ENCODE measurements at places on chromosomes 5 and 9.
A peak's percentile ranks its signal among the peaks of the same experiment; 100 is the strongest.

DNA sequence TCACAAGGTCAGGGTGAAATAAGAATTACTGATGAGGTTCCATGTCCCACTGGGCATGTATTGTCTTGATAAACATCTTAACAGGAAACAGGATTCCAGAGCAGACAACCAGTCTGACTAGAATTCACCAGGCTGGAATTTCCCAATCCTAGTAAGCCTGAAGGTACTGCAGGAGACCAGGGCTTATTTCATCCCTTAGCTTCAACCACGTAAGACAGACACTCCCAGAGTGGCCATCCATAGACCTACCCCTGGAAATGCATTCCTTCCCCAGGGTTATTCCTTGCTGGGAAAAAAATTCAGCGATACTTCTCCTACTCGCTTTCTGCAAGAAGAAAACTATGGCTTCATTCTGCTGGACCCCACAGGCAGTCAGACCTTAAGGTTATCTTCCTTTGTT lies 785.4 kb downstream of the NR2F1-AS1 start:
- no peak for DNase-seq

- no peak for DNase-seq
Observed at GRCh38 chr9:35714123-35714522, 17.9 kb downstream of the TLN1 start.

GRCh38 chr9:8351436-8351835 lies 551.9 kb upstream of the DMAC1 start:
- DNase-seq: no peak

DNA sequence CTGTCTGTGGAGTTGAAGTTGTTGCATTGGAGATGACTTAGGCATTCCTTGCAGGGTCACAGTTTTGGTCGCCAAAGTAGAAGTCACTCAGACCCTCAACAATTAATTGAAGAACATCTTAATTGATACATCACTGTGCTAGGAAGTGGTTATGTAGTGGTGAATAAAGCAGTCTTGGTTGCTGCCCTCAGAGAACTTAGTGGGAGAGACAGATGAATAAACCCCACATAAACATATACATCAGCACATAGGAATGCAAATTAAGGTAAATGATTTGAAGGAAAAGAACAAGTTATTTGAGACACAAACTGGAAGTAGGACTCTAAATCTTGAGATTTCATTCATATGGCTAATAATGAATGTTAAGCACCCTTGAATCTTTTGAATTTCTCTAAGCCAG lies 25.7 kb downstream of the FAM174A start:
- no peak for DNase-seq

DNA sequence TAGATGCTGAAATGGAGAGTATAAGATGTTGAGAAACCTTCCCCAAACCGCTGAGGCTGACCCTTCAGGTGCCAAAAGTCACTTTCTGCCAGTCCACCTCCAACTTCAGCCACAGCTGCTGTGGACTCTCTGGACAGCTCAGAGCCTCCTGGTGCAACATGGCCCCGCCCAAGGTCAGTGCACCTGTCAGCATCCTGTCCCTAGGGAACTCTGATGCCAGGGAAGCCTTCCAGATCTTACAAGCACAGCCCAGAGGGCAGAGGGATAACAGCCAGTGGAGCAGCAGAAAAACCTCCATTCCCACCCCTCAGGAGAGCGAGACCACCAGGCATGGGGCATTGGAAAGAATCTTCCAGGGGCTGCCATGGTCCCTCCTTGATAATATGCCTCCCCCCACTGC lies 10.5 kb upstream of the PTGES2 start:
- no peak for DNase-seq

- no peak for DNase-seq
Observed at GRCh38 chr5:112245656-112246055, 173.4 kb downstream of the EPB41L4A start.

DNA sequence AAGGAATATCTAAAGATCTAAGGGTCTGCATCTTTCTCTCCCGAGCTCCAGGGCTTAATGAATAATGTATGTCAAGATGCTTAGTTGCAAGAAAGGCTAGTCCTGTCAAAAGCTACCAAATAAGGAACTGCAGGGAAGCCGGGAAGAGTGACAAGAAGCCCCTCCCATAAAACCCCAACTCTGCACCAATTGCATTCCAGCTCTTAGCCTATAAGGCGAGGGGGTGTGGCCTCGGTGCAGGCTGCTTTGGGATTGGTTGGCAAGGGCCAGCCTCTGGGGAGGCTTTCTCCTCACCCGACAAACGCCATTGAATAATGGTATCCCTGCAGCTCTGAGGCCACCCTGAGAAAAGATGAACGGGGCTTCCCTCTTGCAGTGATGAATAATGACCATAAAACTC lies 416.9 kb downstream of the RAB3C start:
- no peak for DNase-seq

- no peak for DNase-seq
Observed at GRCh38 chr9:89843074-89843473, 238.3 kb downstream of the GADD45G start.

DNA sequence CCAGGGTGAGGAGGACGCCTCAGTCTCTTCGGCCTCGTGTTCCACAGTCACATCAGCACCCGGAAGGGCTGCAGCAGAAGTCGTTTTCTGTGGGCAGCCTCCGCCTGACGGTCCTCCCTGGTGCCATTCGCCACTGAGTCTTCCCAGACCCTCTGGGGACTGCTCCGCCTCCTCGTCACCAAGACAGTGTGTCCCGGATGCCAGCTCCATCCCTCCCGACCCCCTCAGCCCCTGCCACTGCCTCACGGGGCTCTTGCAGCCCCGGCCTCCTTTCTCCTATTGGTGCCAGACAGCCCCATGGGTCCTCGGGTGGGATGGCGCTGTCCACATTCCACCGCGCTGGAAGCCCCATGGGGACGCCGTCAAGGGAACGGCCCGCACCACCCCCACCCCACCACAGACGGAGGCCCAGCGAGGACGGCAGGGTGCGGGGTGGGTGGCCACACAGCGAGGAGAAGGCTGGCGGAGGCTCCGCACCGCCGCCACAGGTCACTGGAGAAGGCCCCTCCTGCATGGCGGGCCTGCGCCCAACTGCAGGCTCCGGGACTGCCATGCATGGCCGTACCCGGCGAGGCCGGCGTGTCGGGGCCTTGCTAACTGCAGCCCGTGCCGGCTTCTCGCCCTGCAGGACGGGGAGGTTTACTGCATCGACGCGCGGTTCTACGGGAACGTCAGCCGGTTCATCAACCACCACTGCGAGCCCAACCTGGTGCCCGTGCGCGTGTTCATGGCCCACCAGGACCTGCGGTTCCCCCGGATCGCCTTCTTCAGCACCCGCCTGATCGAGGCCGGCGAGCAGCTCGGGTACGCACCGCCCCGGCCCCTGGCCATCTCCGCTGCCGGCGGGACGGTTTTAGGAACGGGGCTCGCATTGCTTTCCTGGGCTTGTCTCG lies 43.6 kb upstream of the CACNA1B start:
- DNase-seq: peak; percentile 56

DNA sequence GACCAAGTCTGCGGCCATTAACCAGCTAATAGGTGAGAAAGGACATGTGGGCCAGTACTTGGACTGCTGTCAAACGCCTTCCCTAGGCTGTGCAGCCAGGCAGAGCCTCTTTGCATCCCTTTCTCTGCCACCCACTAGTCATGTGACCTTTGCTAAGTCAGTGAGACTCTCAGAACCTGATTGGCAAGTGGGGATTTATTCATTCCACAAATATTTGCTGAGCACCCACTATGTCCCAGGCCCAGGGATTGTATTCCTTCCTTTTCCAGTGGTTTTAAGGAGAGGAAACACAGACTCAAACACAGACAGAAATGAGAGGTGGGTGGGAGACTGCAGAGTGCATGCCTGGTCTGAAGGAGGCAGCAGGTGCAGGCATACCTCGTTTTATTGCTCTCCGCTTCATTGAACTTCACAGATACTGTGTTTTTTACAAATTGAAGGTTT lies 71.6 kb upstream of the GALNT10 start:
- DNase-seq: no peak

GRCh38 chr9:32978051-32978450 lies 23.4 kb downstream of the APTX start:
- no peak for DNase-seq

DNA sequence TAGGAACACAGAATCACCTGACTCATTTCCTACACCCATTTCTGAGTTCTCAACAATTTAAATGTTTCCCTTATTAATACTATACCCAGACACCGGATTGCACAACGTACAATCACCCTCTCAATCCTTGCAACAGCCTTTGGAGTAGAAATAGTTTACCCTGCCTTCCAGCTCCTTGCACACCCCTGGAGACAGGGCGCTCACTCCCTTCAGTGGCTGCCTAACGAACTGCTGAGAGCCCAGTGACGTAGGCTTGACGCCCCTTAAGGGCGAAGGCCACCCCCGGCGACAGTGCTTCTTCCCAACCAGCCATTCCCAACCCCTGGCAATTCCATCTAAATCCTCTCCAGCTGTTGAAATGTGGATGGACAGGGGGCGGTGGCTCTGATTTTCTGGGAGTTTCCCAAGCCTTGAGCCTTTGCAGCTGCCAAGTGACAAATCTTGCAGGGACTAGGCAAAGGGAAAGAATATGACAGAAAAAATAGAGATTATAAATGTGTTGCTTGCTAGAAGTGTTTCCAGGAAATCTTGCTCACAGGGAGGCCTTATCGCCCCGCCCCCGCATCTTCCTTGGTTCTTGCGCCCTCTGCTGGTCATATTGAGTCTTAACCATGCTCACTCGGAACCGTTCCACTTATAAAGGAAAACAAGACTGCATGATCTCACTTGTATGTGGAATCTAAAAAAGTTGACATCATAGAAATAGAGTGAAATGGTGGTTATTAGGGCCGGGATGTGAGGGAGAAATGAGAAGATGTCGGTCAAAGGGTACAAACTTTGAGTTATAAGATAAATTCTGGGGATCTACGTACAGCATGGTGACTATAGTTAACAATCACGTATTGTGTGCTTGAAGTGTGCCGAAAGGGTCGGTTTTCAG lies 7.6 kb upstream of the BARX1 start:
- peak; percentile 67 for DNase-seq

GRCh38 chr5:56212130-56212879 lies 20.8 kb downstream of the ANKRD55 start:
- DNase-seq: no peak

DNA sequence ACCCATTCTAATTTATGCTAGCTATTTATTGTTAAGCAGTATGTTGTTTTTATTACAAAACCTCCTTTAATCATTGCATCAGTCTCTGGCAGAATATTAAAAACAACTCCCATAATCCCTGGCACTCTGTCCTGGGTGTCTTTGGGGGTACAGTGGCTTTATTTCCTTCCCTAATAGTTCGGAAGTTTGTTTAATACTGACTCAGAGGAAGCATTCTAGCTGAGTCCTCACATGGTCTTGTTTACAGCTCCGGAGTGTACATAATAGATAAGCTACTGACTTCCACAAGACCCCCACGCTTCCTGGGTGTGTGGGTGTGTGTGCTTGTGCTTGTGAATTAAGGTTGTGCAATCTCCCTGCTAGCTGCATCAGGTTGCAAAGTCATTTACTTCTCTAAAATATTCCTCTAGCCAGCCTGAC lies 149.8 kb upstream of the CDKN2B start:
- DNase-seq: no peak

- DNase-seq: no peak
Observed at GRCh38 chr5:176787676-176788075, 22.7 kb upstream of the UNC5A start.

GRCh38 chr5:148759101-148759500 lies 67.3 kb upstream of the ADRB2 start:
- no peak for DNase-seq

- no peak for DNase-seq
Observed at GRCh38 chr5:73284220-73284795, 111.3 kb downstream of the TMEM174 start.

GRCh38 chr5:164302533-164303235 lies 797.3 kb downstream of the MAT2B start:
- DNase-seq: no peak

- DNase-seq: no peak
Observed at GRCh38 chr5:6448622-6449464, at the start of gene UBE2QL1. TSS of gene UBE2QL1 (plus strand) at chr5:6448859. CDS start at chr5:6448894, 35 bp downstream.

DNA sequence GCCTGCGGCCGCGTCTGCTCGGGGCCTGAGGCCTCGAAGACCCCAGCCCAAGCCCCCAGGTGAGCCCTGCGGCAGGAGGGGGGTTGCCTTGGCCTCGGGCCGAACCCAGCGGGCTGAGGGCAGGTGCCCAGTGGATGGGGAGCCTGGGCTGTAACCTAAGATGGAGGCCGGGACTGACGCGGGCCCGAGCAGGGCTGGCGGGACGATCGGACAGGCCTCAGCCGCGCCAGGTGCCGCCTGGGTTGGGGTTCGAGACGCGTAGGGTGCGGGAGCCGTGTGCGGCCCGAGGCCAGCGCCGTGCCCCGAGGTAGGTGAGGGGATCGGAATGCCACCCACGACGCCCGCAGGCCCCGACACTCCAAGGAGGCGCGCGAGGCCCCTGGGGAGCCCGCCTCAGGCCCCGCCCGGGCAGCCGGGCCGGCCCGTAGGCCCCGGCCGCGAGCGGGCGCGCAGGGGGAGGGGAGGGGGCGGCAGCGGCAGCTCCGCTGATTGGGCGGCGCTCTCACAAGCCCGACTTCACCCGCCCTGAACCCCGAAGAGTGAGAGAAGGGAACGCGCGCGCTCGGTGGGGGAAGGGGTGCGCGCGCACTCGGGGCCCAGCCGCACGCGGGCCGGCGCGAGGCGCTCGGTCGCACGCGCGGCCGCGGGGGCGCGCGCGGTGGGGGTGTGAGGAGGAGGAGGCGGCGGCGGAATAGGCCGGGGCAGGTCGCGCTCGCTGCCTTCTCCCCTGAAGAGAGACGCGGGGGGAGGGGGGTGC lies at the start of gene NSD1:
TSS of gene NSD1 (plus strand) at position 678 of the 757 bp plus-strand sequence. CDS start 1,331 bp downstream, outside the sequence.
- DNase-seq: peak; percentile 84

GRCh38 chr9:130942679-130943078 lies 3.6 kb upstream of the FIBCD1 start:
- no peak for DNase-seq

DNA sequence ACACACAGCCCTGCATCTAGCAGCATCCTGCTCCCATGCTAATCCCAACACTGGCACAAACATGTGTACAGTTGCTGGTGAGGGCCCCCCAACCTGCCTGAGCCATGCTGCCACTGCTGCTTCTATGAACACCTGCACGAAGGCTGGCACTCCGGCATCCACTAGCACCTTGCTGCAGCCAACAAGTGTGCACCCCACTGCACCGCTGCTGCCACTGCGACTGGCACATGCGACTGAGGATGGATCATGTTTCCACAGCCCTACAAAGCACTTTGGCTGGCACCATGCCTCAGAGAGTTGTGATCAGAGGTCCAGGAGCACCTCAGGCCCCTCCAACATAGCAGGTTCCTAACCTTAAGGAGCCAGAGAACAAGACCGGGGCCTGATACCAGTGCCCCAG lies 7.8 kb upstream of the PDCD1LG2 start:
- no peak for DNase-seq

DNA sequence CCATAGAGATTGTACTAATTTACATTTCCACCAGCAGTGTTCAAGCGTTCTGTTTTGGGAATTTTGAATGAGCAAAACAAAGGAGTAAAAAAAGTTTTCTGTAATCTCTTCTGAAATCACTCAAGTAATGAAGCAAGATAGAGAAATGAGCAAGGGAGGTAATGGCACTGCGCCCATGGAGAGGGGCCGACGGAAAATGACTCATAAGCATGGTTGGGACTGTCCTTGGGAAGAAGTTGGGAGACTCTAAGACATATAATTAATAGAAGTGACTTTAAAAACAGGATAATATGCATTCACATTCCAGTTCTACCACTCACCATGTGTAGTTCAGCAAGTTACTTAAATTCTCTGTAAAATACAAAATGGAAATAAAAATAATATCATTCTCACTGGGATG lies 62.5 kb upstream of the C5orf46 start:
- DNase-seq: no peak

GRCh38 chr9:93033531-93033930 lies 25.0 kb upstream of the SUSD3 start:
- no peak for DNase-seq

All from pancreas (tissue), 10 donors.